ENCODE measurements at places on chromosomes 6 and 20. TPM values are rescaled to one million over a fixed set of nuclear protein-coding genes. Genes with fewer than 3 reads are reported as not detected.

Gene PNLDC1
- not detected for total RNA-seq

Gene TOMM34
- 54.7 TPM for total RNA-seq

Gene SLC22A1
- total RNA-seq, result not detected

Gene SPEF1
- total RNA-seq, result not detected

Gene GSTA3
- total RNA-seq, result not detected

Gene DDRGK1
- total RNA-seq, result 34.6 TPM

Gene SEMG2
- total RNA-seq, result not detected

Gene EDN3
- not detected for total RNA-seq

Gene HSPA12B
- 0.88 TPM for total RNA-seq

Gene CCN6
- total RNA-seq, result not detected

Gene TFAP2C
- not detected for total RNA-seq

Gene PLN
- not detected for total RNA-seq

Gene CLPSL1
- not detected for total RNA-seq

Gene TRIM31
- not detected for total RNA-seq

Gene BPI
- total RNA-seq, result 0.13 TPM

Gene KCNK17
- total RNA-seq, result not detected

Gene TINAG
- not detected for total RNA-seq

Gene SAPCD1
- total RNA-seq, result not detected

Gene DDO
- 0.65 TPM for total RNA-seq

Gene SNAI1
- total RNA-seq, result 12.4 TPM

Gene KIAA1586
- total RNA-seq, result 14.5 TPM

Gene NRN1
- total RNA-seq, result 0.13 TPM

Gene CDH4
- 21.2 TPM for total RNA-seq

Gene PACRG
- not detected for total RNA-seq

Gene FBXO5
- 11.7 TPM for total RNA-seq

Gene AGPAT4
- total RNA-seq, result 6.6 TPM

Gene SYNDIG1
- 1.8 TPM for total RNA-seq

Gene BMP5
- 0.13 TPM for total RNA-seq

Gene OR2H2
- not detected for total RNA-seq
